ENCODE measurements at places on chromosomes 4 and X.

GRCh38 chr4:112060212-112060611, 85.0 kb upstream of the FAM241A start:
- DNase-seq: no peak

- no peak for DNase-seq
These were observed 62.7 kb downstream of the SLC9A6 start for GRCh38 chrX:136047969-136048368.

GRCh38 chrX:140701480-140701879, 8.1 kb upstream of the LINC00632 start:
- peak; percentile 26 for DNase-seq

- no peak for DNase-seq
These were observed 64.8 kb downstream of the PCDH18 start for GRCh38 chr4:137467537-137467936.

All from hindlimb muscle (tissue), 1 donor.